ENCODE measurements at places on chromosomes 7 and 10. TPM values are rescaled to one million over a fixed set of nuclear protein-coding genes. Genes with fewer than 3 reads are reported as not detected.

Gene RAB19
- total RNA-seq = not detected

Gene TMEM229A
- total RNA-seq = not detected

- peak; percentile 52 for DNase-seq
Observed at GRCh38 chr7:129877146-129877792, 75.5 kb downstream of the UBE2H start.

GRCh38 chr7:92832534-92833023, 3.8 kb downstream of the CDK6 start:
- DNase-seq = no peak

DNA sequence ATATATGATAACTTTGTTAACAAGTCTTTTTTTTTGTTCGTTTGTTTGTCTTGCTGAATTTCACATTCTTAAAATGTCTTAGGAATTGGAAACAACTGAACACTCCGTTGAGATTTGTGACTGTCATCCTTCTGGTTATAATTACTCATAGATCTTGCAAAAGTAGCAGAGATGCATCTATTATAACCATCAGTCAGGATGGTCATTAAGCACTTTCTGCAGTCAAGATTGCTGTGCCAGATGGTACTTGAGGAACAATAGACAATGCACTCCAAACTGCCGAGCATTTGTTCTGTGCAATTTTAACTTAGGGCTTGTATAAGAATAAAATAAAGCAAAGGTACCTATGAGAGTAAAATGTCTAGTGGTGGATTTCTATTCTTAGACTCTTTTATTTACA, 710.1 kb upstream of the KCND2 start:
- no peak for DNase-seq

DNA sequence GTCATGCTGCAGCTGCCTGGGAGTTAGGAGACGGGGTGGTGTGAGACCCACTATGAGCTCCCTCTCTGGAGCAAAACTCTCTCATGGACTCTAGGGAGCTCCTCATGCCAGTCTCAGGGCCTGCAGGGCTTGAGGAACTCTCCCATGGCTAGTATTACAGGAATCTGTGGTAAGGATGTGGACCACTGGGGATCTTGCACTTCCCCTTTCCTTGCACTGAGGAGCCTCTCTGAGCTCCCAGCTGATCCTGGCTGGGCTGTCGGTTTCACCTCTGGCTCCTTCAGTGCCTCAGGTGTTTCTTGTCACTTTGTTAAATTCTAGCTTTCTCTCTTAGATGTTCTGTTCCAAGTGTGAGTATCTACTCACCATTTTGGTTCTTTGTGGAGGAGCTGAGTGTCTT, 71.6 kb upstream of the IMMP2L start:
- no peak for DNase-seq

DNA sequence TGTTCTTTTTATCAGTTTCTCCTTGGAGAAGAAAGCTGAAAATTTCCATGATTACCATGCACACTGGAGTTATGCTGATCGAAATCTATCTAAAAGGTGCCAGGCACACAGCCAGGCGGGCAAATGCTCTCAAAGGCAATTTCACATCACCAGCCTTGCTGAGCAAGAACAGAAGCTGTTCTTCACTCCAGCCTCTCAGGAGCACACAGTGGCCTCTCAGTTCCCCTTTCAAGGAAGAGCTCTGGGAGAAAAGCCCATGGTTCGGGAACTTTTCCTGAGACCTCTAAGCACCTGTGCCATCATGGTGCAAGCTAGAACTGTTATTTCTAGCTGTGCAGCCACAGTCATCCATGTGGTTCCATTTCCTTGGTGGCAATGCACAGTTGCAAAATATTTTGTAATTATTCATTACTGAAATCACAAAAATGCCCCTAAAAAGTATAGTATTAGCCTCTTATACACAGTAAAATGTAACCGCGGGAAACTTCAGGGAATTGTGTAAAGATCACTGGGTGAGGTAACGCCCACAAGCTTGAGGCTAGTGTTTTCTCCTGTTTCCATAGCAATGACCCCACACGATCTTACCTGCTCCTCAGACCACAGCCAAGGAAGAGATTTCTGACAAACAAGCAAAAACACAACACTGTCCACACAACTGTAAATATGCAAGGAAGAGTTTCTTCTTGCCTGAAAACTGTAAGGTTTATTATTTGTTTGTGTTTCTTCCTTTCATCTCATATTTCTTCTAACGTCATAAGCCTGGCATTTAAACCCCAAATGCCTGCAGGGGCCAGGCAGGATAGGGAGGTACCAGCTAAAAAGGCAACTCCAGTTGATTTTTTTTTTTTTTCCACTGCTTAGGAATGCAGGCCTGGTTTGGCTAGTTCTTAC, 121.2 kb downstream of the FAM107B start:
- peak; percentile 65 for DNase-seq

Gene TRIM50
- total RNA-seq = not detected

Gene CPN1
- not detected for total RNA-seq

Gene ATE1
- 27.1 TPM for total RNA-seq

DNA sequence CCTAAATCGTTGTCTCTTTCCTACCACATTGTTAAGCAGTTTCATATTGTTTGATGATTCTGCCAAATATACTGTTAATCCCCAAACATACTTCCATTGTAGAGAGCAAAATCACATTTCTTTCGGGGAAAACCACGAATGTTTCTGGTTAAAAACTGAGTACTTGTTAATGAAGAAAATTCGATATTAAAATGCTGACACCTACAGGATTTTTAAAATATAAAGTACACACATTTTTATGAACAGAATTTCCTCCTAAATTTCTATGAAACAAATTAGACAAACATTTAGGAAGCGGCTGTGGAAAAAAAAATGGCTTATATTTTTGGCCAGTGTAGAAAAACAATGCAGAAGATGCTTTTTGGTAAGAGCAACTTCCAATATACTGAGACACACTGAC, 68.8 kb downstream of the IDE start:
- no peak for DNase-seq

Gene DDX50
- 58.5 TPM for total RNA-seq

Gene ZNF503
- total RNA-seq = 4.1 TPM

Gene ZMIZ2
- 26.7 TPM for total RNA-seq

GRCh38 chr7:155310425-155311114, 12.9 kb downstream of the INSIG1 start:
- DNase-seq = no peak

Gene TOMM7
- 85.7 TPM for total RNA-seq

GRCh38 chr7:2811476-2812113, 32.5 kb downstream of the GNA12 start:
- DNase-seq = peak; percentile 14

DNA sequence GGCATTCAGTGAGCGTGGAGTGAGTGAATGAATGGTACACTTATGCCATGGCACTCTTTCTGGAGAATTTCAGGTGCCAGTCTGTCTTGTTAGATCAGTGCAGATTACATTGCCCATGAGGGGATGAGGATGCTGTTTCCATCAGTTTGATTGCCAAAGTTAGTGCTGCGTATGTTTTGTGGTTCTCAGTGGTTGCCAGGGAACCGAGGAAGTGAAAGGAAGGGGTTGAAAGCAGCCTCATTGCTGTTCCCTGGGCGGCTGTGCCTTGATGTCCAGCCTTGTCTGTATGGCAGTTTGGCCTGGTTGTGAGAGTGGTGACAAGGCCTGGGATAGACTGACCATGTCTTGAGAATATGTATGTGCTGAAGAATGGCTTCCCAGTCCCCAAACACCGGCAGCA, 30.2 kb downstream of the WBP1L start:
- DNase-seq = peak; percentile 34

- no peak for DNase-seq
Observed at GRCh38 chr7:82945480-82945879, 217.2 kb downstream of the PCLO start.

- DNase-seq = peak; percentile 90
Observed at GRCh38 chr7:2759736-2760097, 71.7 kb downstream of the AMZ1 start.

Gene VENTX
- total RNA-seq = not detected

- DNase-seq = no peak
Observed at GRCh38 chr7:150823484-150824126, 23.0 kb downstream of the TMEM176A start.

GRCh38 chr7:158582089-158582456, 5.5 kb downstream of the PTPRN2 start:
- DNase-seq = no peak

DNA sequence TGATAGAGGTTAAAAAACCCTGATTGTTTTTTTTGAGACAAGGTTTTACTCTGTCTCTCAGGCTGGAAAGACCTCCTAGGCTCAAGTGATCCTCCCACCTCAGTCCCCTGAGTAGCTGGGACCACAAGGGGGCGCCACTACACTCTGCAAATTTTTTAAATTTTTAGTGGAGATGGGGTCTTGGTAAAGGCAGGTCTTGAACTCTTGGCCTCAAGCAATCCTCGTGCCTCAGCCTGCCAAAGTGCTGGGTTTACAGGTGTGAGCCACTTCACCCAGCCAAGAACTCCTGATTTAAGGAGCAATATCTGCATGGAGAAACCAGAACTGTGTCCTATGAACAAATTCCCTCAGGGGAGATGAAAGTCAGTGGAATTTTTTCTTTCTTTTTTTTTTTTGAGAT, 7.3 kb upstream of the KLHDC10 start:
- peak; percentile 41 for DNase-seq

- peak; percentile 61 for DNase-seq
Observed at GRCh38 chr10:114917927-114918672, 19.9 kb upstream of the TRUB1 start.

- no peak for DNase-seq
Observed at GRCh38 chr10:114281461-114281860, 42.4 kb downstream of the VWA2 start.

DNA sequence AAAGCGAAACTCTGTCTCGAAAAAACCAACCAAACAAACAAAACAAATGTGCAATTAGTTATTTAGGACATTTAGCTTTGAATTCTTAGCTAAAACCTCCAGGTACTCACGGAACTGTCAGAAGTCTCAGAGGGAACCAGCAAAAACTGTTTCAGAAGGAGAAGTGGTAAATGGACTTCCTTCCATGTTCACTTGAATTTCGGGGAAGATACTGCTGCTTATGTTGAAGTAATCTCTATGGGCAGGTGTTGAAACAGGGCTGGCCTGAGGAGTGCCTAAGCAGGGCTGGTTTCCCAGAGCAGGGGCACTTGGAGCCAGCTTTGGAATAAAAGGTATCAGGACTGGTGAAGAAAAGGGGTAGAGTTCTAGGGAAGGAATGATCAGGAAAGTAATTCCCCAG, 2.4 kb upstream of the EXOC6 start:
- DNase-seq = no peak

DNA sequence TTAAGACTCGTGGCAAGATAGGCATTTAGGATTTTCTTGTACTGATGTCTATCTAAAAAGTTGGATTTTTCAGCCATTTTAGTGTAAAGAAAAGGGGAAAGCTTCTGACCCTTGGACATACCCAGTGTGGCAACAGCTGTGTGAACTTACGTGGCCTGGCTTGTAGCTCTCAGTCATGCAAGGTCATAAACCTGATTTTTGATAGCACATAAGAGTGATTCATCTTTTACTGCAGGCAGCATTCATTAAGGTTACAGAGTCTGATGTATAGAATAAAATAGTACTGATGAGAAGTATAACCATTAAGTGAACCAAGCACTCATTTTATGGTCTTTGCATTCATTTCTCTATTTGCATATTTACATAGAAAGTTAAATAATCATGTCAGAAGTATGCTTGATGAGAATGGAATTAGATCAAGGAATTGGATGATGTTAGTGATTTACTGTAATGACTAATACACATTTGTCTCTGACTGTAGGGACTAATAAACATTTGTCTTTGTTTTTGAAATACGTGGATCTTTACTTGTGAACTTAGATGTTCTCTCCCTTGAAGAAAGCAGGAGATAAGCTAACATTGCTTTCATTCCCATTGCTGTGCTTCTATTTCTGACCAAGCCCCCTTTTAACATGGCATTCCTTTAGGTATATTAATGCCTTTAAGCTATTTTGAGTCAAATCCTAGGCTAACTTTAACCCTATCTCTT, 88.2 kb downstream of the GSDME start:
- peak; percentile 87 for DNase-seq

- no peak for DNase-seq
Observed at GRCh38 chr7:102258073-102258748, 28.5 kb upstream of the SH2B2 start.

Gene VWDE
- 0.51 TPM for total RNA-seq

GRCh38 chr7:156989766-156990535, 20.5 kb downstream of the MNX1 start:
- DNase-seq = no peak

Gene PIK3AP1
- not detected for total RNA-seq

DNA sequence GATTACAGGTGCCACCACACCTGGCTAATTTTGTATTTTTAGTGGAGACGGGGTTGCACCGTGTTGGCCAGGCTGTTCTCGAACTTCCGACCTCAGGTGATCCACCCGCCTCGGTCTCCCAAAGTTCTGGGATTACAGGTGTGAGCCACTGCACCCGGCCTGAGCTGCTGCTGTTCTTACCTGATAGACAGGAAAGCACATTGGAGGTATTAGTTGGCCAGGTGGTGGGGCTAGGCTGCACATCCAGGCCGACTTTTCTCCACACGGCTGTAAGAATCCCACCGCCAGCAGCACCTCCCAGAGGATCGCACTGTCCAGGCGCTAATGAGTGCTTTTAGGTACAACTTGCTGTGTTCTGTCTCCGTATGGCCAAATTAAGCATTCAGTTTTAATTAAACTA, 112.6 kb downstream of the WDR37 start:
- DNase-seq = no peak

Gene NRP1
- 174 TPM for total RNA-seq

Gene ASB10
- not detected for total RNA-seq

GRCh38 chr7:131225619-131226513, 101.8 kb upstream of the MKLN1 start:
- no peak for DNase-seq

Gene STEAP1B
- not detected for total RNA-seq

GRCh38 chr10:100569687-100570481, 34.1 kb downstream of the HIF1AN start:
- no peak for DNase-seq

Gene TWIST1
- total RNA-seq = 145 TPM

DNA sequence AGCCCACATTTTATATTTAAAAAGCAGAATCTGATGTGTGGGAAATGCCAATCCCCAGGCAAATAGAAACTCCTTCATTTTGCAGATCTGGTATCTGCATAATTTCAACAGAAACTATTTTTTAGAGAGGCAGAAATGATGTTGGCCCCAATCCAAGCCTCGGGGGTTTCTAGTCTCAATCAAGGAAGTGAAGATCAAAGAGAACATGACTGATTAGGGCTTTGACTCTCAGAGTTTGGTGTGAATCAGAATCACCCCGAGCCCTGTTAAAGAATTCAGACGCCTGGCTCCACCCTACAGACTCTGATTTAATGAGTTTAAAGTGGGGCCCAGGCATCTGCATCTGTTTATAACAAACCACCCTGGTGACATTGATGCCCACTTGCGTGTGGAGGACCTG, 36.7 kb upstream of the UBE2H start:
- no peak for DNase-seq

- peak; percentile 15 for DNase-seq
Observed at GRCh38 chr7:155590215-155591018, 44.1 kb upstream of the CNPY1 start.

- no peak for DNase-seq
Observed at GRCh38 chr10:131693766-131694165, 207.0 kb upstream of the PPP2R2D start.

Gene AKR1C4
- not detected for total RNA-seq

Gene PNLIPRP3
- total RNA-seq = 0.06 TPM

Gene IDI2
- not detected for total RNA-seq

GRCh38 chr10:129854796-129855705, 109.0 kb downstream of the EBF3 start:
- DNase-seq = no peak

Gene SLC13A1
- total RNA-seq = not detected
